ENCODE measurements at places on chromosomes 6 and 20.

DNA sequence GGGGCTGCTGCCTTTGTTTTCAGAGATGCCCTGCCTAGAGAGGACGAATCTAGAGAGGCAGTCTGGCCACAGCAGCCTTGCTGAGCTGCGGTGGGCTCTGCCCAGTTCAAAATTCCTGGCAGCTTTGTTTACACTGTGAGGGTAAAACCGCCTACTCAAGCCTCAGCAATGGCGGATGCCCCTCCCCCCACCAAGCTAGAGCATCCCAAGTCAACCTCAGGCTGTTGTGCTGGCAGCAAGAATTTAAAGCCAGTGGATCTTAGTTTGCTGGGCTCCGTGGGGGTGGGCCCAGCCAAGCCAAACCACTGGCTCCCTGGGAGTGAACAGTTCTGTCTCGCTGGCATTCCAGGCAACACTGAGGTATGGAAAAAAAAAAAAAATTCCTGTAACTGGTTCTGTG lies 970.9 kb downstream of the TBC1D32 start:
- no peak for DNase-seq

DNA sequence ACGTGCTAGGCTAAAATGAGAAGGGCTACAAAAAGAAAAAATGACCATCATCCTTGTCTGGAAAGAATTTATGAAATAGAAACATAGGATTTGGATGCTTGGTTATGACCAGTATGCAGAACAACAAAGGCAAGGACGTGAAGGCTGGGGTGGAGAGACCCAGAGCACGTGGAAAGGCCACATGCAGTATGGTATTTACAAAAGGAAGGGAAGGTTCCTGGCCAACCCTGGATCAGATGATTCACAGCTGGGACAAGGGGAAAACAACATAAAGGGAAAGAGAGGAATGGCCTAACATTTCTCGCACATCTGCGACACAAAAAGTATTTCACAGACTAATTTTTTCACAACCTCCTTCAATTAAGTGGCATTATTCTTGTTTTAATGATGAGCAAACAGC lies 8.2 kb downstream of the STX7 start:
- no peak for DNase-seq

DNA sequence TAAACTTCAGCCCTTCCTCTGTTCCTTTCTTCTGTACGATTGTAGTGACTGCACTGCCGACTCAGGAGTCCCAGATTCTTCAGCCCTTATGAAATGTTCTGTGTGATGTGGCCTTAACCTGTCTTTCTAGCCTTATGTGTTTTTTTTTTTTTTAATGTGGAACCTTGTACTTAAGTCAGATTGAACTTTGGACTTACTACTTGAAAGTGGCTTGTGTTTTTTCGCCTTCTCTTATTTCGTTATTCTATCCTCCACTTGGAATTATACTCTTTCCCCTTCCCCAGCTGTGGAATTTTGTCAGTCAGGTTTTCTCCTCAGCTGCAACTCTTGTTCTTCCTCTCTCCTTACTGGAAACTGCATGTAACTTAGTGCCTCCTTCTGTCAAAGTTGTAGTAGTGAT lies 8.8 kb downstream of the CEP43 start:
- no peak for DNase-seq

DNA sequence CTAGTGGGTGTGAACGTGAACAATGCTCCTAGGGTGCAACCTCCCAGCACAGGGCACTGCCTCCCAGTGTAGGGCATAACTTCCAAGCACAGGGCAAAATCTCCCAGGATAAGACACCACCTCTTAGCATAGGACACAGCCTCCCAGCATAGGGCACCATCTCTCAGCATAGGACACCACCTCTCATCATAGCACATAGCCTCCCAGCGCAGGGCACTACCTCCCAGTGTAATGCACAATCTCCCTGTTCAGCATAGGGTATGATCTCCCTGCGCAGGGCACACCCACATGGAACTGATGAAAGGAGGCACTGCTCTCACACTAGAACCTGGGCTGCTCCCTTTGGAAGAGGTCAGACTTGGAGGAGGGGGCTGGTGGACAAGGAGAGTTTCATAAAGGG lies 21.3 kb upstream of the CST1 start:
- no peak for DNase-seq

DNA sequence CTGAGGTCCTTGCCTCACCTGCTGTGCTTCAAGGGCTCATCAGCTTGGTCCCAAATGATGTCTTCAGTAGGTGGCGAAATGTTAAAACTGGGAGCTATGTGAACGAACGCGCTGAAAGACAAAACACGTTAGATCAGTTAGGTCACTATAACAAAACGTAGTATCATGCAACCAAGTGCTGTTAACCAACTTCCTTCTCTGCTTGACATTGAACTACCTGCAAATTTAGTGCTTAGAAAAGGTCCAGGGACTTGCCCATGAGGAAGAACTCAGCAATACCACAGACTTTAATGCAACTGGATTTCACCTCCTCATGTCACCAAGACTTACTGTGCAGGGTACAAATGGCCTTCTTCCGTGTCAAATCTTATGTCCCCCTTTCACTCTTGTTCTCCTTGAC lies 24.8 kb downstream of the BACH2 start:
- no peak for DNase-seq

DNA sequence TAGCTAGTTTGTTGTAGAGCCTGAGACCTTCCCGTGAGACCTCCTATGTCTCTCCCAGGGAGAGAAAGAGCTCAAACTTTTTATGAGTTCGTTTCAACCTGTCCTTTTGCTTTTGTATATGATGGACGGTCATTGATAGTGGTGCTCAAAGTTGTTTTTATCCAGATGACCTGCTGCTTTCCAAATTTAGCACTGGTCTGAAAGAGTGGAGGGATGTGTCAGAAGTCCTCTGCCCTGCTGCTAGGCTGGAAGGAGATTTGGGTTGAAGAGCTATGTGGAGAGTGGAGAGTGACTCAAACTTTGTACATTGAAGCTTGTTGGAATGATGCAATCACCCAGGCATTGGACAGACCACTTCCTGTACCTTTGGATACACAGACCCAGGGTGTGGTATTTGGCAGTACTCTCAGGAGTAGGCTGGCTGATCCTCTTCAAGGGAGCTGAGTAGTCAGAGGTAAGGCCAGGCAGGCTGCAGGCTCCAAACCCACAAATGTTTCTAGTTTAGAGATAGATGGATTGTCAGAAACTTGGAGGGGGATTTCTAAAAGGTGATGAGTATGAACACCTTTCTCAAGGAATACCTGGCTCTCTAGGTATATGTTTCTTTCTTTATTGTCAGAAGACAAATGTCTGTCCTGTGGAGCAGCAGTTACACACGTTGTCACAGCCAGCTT lies 49.4 kb upstream of the RREB1 start:
- DNase-seq, result no peak

DNA sequence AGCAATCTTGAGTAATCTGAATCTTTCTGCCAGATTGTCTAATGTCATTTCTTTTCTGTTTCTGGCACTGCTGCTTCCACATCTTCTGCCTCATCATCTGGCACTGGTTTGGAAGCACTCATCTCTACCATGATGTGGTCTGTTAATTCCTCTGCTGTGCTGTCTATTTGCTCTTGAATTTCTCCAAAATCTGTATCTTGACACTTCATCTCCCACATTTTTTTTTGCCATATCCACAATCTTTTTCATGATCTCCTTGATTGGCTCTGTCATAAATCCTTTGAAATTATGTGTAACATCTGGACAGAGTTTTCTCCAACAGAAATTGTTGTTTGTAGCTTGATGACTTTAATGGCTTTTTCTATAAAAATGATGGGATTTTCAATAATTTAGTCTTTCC lies 417.8 kb upstream of the MANEA start:
- no peak for DNase-seq

GRCh38 chr6:75673884-75674283 lies 72.2 kb downstream of the SENP6 start:
- DNase-seq, result no peak

DNA sequence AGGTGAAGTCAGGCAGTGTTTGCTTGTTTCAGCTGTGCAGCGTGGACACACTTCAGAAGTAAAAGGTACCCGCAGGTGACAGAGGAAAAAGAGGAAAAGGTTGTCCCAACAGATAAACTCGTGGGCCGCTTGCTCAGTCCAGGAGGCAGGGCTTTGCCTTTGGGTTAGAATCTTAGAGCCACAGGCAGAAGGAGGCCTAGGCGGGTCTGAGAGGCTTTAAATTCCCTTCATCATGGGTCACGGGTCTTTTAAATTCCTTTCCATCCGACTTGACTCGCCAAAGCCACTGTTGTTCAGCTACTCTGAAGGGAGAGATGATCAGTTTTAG lies 48.2 kb downstream of the AGPAT4 start:
- DNase-seq, result no peak

DNA sequence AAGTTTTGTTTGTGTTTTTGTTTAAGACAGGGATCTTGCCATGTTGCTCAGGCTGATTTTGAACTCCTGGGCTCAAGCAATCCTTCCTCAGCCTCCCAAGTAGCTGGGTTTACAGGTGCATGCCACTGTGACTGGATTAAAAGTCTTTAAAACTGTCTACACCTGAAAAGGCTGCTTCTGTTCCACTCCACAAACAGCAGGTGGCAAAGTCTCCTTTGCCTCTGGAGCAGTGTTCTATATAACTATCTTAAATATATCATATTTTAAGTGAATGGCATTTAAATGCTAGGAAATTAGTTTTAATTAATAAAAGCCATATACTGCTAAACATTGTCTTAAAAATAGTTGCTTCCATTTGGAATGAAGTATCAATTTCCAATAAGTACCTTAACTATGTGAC lies 89.2 kb upstream of the BCLAF1 start:
- no peak for DNase-seq

DNA sequence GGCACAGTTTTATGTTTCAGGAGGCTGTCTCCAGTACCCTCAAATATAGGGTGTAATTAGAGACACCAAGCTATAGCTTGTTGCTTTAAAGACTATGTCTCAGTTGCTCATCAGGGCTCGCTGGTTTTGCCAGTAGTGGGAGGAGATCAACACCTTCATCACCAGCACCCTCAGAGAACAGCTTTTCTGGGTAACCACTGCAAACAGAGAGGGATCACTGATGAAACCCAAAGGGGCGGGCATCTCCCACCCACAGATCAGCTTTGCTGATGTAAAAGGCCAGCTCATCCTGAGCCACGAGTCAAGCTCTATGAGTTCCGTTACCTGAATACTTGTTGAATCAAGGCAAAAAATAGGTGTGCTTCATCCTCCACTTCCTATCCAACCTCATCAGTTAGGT lies 187.7 kb downstream of the AIG1 start:
- DNase-seq, result no peak

DNA sequence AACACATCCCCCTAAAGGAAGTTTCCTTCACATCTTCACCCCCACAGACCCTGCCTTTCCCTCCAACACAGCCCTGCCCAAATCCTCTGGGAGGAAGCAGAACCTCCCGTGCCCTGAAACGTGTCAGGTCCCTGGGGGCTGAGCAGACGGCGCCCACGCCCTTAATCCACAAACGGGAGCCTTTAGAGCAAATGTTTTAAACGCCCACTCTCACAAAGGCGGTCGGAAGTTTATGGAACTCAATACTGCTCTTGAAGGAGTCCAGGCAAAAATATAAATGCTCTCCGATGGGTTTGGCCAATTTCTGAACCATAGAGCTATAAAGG lies 237.1 kb upstream of the AFDN start:
- no peak for DNase-seq

GRCh38 chr6:34339432-34339831 lies 53.0 kb downstream of the NUDT3 start:
- no peak for DNase-seq

DNA sequence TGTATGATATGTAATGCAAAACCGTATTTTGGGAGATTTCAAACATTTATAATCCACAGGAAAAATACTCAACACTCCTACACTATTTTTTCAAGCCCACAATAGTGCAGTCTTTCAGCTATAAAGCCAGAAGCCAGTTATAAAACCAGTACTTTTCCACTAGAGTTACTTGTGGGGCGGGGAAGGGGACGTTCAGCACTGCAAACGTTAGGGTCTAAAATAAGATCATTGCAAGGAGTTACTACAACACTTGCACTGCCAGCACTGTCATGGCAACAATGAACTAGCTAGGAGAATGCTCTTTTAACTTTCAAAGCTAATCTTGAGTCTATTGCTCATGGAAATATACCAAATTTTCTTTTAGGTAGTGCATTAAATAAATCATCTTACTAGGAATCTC lies 14.7 kb downstream of the SESN1 start:
- no peak for DNase-seq

- peak; percentile 15 for DNase-seq
Measured at GRCh38 chr6:43977404-43978111, 149.7 kb downstream of the MRPL14 start.

GRCh38 chr6:2988094-2988425 lies 11.6 kb upstream of the NQO2 start:
- no peak for DNase-seq

DNA sequence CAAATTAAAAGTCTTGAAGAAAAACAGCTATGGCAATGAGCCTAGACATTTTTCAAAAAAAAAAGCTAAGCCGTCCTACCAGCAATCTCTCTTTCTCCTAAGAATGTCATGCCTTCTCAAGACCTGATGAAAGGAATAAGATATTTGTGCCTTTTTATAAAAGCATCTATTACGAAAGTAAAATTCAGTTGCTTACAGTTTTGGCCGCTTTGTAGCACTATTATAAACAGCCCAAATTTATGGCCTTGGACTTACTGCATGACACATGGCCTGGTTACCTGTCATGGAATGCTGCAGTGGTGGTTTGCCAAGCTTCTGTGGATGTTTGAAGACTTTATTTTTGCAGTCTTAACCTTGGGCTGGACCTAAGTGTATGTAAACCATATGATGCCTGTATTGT lies 22.2 kb upstream of the VAPB start:
- DNase-seq, result no peak

GRCh38 chr6:49939993-49940498 lies 23.9 kb downstream of the DEFB114 start:
- DNase-seq, result no peak

GRCh38 chr20:24969186-24970029 lies 20.3 kb downstream of the CST7 start:
- DNase-seq, result no peak

DNA sequence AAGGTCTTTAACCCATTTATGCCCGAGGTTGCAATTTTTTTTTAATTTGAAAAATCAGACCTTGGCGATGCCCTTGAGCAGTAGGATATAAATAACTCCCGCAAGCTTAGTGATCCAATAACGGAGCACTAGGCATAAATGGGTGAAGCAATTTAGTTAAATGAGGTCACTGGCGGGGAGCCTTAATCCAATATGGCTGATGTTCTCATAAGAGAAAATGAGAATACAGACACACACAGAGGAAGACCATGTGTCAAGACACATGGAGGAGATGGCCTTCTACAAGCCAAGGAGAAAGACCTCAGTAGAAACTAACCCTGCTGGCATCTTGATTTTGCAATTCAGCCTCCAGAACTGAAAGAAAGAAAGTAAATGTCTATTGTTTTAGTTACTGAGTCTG lies 735 bp downstream of the SIRPG start:
- DNase-seq, result peak; percentile 45

- no peak for DNase-seq
Measured at GRCh38 chr6:68990317-68990716, 355.2 kb downstream of the ADGRB3 start.

DNA sequence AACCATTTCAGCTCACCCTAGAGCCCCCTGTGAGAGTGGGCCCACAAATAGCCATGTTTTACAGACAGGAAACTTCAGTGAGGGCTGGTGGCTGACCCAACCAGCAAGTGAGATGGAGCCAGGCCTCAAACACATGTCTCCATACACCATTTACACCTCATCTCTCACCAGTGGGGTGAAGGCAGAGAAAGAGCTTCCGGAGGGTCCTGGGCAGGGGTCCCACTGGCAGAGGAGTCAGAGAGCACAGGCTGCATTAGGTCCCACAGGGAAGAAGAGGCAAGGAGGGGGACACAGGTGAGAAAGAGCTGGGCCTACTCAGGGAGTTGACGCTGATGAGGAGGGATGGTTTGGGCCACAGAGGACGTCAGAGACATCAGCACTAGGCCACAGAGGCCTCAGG lies 172.6 kb downstream of the VEGFA start:
- no peak for DNase-seq

- DNase-seq, result no peak
Measured at GRCh38 chr6:43900560-43900915, 130.5 kb downstream of the VEGFA start.
